GM04504 (cell line): ENCODE measurements at places on chromosomes 4 and X.

DNA sequence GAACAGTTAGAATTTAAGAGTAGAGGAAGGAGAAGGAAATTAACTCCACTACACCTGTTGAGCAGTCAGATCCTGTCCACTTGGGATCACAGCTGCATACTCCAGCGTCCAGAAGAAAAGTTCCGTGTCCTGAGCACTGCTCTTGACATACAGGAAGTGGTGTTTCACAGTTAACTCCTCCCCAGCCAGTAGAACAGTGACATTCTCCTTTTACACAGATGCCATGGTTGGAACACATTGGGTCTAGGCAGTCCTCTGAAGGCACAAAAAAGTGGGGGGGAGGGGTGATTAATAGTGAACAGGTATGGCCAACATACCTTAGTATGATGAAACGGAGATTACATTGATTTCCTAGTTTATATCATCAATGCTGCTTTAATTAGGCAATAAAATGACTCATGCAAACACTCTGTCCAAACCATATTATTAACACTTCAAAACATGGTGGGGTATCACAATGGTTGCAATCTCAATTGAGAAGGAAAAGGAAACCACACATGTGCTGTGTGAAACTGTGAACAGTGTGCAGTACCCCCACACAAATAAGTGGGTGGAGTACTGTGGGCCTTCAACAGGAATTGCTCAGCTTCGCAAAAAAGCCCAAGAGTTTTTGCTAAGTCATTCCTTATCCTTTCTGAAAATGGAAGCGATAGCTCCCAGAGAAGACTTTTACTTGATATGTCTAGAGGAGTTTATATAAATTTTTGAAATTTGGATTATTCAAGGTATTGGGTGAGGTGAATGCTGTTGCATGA is 295.6 kb downstream of the SH2D1A start:
- no peak for DNase-seq

DNA sequence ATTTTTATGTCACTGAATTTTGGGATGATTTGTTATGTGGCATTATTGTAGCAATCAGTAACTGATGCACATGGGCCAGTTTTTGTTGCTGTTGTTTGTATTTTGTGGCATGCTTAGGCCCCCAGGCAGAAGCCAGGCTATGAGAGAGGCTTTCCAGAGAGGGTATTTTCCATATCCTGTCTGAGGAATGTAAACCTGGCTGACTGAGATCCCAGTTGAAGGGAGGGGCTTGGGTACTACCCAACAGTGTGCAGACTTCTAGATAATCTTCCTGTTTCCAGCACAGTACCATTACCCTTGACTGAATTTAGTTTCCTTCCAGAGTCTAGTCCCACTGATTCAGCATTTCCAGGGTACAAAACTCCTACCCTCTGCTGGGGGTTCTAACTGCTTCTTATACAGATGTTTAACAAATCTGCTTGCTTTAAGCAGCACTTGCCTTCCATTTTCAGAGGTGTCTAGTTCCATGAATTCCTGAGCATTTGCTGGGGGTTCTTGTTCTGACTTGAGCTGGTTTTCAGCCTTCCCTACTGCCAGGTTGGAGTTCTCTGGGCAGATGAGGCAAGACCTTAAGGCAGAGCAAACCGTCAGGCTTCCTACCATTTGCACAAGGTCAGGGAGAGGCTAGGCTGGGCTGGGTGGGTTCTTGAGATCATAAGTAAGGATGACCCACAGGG is 104.7 kb upstream of the EGFL6 start:
- no peak for DNase-seq

- no peak for DNase-seq
These were observed 60.7 kb upstream of the PLAC1 start for GRCh38 chrX:134718966-134719317.

- DNase-seq: no peak
These were observed 876.5 kb upstream of the INTU start for GRCh38 chr4:126756050-126756829.

GRCh38 chrX:1165535-1166196 is 46.8 kb downstream of the CRLF2 start:
- DNase-seq: no peak
